Activated CD8-positive, alpha-beta memory T cell treated with anti-CD3 and anti-CD28 coated beads, Interleukin-2, amount 50 U/mL, for 4 hours (primary cell): ENCODE measurements at places on chromosomes 3 and 15.

GRCh38 chr3:161388855-161389254 is 17.5 kb upstream of the SPTSSB start:
- no peak for DNase-seq

- no peak for DNase-seq
Observed at GRCh38 chr3:64856977-64857516, 169.2 kb upstream of the ADAMTS9 start.

DNA sequence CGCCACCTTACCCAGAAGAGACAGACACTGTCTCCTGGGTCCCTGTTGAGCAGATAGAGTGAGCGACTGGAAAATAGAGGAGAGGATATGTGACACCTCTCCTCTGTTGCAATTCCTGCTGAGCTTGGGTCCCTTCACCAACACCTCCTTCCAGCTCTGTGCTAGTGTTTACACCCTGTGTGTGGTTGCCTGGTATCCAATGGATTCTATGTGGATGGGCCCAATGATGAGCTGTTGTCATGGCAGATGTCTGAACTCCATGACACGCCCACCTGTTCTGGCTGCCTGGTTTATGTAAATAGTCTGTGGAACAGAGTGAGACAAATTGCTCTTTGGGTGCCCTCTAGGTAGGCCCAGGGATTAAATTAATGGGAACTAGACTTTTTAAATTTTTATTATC is 23.7 kb downstream of the RBM5 start:
- DNase-seq = no peak

- no peak for DNase-seq
Observed at GRCh38 chr3:78724859-78725258, 1042.9 kb downstream of the ROBO1 start.

DNA sequence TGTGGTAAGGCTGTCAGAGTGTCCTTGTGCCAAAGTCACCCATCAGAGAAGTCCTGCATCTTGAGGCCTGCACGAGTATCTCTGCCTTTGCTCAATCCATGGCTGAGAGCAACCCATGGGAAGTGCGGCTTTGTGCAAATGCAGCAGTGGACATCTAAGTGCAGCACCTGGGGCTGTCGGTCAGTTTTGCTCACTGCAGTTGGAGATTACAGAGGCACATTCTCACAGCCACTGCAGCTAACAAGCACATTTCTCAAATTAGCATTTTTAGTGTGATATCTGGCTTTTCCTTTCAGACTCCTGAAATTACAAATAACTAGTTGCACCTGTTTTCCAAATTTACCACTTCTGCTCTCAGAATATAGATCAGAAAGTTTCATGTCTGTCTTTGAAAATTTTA is 81.5 kb upstream of the DAZL start:
- DNase-seq = no peak

GRCh38 chr15:95174301-95175259 is 943.2 kb downstream of the MCTP2 start:
- DNase-seq = no peak

GRCh38 chr15:52112203-52112750 is 298 bp downstream of the BCL2L10 start:
- DNase-seq = peak; percentile 49

GRCh38 chr3:46725621-46726314 is 8.1 kb upstream of the PRSS50 start:
- no peak for DNase-seq

DNA sequence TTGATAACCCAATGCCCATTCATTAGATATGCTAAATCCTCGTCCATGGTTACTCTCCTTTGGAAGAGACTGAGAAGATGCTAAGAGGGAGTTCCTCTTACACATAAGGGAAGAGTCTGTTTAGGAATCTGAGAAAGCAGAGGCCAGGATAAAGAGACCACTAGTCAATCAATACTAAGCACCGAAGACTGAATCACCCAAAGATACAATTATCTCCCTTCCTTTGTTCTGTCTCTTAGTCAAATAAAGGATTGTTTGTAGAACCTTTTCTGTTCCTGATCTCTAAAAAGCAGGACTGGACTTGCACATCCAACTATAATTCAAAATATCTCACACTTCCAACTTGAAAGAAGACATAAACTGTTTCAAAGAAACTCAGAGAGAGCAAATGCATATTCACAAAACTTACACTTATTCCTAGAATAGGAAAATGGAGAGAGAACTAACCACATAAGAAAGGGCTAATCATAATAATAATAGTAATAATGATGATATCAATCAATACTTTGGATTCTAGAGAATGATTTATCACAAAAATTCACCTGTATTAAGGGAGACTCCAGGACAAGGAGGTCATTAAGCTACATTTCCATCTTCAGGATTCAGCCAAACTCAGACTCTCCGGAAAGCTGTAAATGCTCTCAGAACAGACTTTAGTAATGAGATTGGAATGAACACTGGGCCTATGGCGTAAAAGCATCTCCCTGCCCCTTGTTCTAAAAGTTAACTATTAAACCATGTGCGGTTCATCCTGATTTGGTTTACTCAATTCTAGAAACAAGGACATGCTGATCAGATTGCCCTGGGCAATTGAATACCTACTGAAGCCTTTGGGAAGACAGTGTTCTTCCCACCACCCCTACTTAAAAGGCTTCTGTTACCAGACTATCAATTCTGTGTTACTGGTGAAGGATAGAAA is 401.5 kb downstream of the ZBTB20 start:
- no peak for DNase-seq

- no peak for DNase-seq
Observed at GRCh38 chr3:195010551-195011100, 260.3 kb downstream of the XXYLT1 start.

DNA sequence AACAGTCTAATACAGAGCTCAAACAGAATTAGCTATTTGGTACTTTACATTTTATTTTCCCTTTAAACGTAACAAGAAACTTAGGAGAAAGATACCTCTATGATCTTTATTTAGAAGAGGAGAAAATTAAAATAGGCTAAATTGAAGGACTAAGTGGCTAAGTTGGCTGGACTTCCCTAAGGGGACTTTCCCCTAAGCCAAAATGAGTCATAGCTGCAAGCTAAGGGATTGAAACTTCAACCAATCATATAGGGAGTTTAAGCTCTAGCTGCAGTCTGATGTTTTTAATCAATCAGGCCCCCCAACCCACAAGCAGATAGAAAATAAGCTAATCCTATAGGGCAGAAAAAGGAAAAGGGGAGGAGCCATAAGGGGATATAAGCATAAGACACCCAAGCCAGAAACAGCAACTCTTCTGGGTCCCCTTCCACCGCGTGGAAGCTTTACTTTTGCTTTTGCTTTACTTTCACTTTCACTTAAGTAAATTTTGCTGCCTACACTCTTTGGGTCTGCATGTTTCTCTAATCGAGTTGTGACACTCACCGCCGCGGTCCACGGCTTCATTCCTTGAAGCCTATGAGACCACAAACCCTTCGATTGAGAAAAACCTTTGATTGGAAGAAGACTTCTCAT is 1108.5 kb upstream of the EPHA6 start:
- DNase-seq = no peak

DNA sequence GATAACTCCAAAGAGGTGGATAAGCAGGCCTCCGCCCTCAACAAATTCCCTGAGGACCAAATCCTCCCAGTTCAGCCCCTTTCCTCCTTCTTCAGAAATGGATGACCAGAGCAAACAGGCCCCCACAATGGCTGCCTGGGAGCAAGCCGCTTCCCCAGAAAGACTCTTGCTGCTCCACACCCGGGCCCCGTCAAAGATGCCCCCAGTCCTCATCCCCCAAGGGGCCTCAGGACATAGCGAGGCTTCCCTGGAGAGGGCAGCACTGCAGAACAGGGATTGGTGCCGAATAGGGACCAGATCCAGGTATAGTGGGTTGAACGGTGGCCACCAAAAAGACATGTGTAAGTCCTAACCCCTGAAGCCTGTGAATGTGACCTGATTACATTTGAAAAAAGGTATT is 502.3 kb downstream of the SHQ1 start:
- DNase-seq = no peak

GRCh38 chr3:71414189-71414927 is 169.2 kb downstream of the FOXP1 start:
- DNase-seq = no peak

GRCh38 chr3:127206154-127206553 is 13.2 kb downstream of the PRR23E start:
- DNase-seq = no peak

GRCh38 chr3:128518587-128519490 is 25.8 kb upstream of the GATA2 start:
- DNase-seq = no peak

GRCh38 chr3:30314757-30315325 is 291.6 kb upstream of the TGFBR2 start:
- DNase-seq = no peak

DNA sequence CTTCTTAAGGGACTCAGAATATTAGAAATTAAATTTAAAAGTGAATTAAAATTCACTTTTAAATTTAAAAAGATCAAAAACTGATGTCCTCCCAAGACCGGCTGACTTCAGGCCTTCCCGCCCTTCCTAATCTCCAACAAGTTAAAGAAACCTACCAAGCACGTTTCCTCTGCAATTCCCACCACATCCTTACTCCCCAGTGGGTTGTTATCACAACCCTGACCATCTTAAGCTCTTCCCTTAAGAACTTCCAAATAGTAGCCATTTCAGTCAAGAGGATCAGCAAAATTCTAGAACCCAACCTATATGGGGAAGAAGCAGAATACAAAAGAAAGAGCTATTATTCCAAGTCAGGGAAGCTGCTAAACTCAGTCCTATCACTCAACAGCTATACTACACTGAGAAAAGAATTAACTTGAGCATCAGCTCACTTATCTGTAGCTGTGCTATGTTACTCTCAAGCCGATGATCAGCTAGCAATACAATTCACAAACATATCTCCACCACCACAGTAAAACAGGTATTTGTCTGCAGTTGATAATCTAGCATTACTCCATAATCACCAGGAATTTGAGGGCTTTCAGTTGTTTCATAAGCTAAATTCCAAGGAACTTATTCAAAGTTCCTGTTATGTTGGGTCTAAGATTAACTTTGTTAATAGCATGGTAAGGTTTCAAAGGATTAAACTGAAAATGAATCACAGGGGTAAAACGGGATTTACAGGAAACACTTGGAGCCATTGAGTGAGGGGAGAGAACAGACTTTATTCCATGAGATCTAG is 14.3 kb downstream of the ABCC5 start:
- DNase-seq = no peak

DNA sequence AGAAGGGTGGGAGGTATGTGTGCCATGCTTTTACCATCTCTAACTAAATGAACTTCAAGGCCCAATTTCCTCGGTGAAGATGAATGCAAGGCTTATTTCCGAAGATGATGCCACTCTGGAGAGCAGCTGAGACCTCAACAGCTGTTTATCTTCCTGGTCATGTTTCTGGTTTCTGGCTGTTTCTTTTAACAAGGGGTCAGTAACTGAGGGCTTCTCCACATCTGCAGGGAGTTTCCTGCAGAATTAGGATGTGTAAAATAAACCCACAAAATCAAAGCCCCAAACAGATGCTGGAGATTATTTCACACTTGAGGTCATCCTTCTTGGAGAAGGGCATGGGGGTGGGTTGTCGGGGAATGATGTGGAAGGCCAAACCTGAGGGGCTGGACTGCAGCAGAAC is 220.3 kb downstream of the THSD4 start:
- no peak for DNase-seq

- no peak for DNase-seq
Observed at GRCh38 chr3:82087958-82088357, 326.5 kb upstream of the GBE1 start.

DNA sequence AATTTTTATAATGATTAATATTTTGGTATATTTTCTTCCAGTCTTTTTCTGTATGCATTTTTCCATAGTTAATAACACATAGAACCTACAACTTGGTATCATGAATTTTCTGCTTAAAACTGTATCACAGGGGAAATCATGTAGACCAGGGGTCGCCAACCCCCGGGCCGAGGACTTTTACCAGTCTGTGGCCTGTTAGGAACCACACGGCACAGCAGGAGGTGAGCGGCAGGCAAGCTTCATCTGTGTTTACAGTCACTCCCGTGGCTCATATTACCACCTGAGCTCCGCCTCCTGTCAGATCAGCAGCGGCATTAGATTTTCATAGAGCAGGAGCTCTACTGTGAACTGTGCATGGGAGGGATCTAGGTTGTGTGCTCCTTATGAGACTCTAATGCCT is 54.7 kb downstream of the RPL22L1 start:
- DNase-seq = no peak

DNA sequence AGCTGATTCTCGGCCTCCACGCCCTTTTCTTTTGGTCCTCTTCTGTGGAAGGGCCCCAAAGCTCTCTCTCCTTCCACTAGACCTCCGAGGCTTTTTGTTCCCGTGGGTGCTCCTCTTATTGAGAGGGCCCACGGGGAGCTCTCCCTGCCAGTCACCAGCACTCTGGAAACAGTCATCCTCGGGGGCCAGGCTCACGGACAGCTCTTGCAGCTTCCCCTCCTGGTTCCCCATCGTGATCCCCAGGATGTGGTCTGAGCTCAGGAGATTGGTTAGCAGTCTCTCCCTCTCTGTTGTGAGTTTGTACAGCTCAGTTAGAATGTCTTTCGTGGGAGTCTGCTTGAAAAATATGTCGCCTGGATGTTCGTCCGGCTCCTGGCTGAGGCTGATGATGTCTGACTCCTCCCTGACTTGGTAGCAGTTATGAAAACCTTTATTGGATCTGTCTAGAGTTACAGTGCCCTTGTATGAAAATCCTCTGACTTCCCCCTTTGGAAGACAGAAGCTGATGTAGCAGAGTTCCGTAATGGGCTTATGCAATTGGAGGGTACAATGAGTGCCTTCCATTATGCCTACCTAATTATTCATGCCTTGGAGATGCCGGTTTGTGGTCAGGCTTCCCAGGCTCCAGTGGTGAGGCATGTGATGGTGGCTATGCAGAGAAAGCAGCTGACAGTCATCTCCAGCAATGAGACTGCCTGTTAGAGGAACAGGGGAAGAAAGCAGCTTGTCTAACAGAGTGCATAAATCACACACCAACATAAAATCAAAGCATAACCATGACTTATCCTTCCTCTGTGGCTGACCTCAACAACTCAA is 40.0 kb downstream of the FMN1 start:
- DNase-seq = no peak

- no peak for DNase-seq
Observed at GRCh38 chr3:124064050-124064449, 72.1 kb upstream of the ROPN1 start.

- DNase-seq = no peak
Observed at GRCh38 chr15:36887214-36887961, 213.0 kb downstream of the MEIS2 start.

- DNase-seq = peak; percentile 67
Observed at GRCh38 chr3:196537319-196537984, 22.3 kb upstream of the SMCO1 start.

- no peak for DNase-seq
Observed at GRCh38 chr3:47646362-47646761, 67.7 kb upstream of the CSPG5 start.

- DNase-seq = no peak
Observed at GRCh38 chr3:161117646-161118045, 12.5 kb upstream of the B3GALNT1 start.

DNA sequence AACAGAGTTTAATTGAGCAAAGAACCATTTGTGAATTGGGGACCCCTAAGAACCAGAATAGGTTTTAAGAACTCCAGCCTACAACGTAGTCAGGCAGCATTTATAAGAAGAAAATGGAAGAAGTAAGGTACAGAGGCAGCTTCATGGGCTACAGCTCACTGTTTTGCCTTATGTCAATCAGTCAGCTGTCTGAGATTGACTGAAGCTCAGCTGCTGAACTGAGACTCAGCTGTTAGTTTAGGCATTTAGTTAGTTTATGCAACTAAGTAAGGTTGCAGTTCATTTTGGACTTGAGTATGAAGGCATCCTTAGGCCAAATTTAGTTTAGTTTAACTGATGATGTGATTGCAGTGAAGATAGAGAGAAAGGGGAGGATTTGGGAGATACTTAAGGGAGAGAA is 34.1 kb upstream of the RASA2 start:
- DNase-seq = no peak
